ENCODE measurements at places on chromosomes 11 and 22. TPM values are rescaled to one million over a fixed set of nuclear protein-coding genes. Genes with fewer than 3 reads are reported as not detected.

The FOLR3 gene
- not detected for total RNA-seq

The ARHGEF12 gene
- total RNA-seq = 48.9 TPM

The RPS6KA4 gene
- 60.8 TPM for total RNA-seq

The FXYD2 gene
- total RNA-seq = not detected

The NPAS4 gene
- not detected for total RNA-seq

Data from myometrial cell (primary cell).